ENCODE measurements at places on chromosomes 2 and 18.

DNA sequence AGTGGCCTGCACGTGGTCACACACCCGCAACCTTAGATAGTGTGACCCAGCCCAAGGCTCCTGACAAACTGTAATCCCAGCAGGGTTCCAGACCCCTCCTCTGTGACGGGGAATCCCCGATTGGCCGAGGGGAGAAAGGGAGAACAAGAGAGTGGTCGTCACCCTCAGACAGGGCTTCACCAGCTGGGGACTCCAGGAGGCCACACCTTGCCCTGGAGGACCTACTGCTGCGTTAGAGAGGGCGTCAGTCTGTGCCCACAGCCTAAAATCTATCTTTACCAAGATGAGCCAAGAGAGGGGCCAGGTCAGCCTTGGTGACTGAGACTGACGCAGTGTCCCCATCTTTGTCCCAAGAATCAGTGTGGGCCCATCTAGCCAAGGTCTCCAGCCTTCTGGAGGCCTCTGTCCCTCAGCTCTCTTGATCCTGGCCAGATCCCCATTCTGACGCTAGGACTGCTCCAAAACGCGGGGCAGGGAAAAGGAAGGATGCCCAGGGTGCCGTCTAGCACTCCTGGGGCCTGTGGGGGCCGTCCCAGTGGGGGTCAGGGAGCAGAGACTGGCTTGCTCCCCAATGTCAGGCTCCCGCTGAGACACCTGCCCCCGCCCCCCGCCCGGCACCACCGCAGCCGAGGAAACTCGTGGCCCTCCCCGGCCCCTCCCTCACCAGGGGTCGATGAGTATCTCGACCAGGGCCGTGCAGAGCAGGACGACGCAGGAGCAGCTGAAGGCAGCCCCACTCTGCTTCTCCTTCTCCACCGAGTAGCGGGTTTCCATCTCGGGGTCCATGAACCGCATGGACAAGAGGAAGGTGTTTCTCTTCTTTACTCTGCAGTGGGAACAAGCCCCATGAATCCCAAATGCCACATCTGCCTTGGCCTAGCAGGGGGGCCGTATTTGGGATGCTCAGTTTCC, 40.9 kb downstream of the CENPO start:
- DNase-seq: no peak

- DNase-seq: peak; percentile 44
Observed at GRCh38 chr2:220687231-220687843, 884.8 kb downstream of the EPHA4 start.

GRCh38 chr2:191253476-191253875, 8.3 kb downstream of the MYO1B start:
- DNase-seq: no peak

DNA sequence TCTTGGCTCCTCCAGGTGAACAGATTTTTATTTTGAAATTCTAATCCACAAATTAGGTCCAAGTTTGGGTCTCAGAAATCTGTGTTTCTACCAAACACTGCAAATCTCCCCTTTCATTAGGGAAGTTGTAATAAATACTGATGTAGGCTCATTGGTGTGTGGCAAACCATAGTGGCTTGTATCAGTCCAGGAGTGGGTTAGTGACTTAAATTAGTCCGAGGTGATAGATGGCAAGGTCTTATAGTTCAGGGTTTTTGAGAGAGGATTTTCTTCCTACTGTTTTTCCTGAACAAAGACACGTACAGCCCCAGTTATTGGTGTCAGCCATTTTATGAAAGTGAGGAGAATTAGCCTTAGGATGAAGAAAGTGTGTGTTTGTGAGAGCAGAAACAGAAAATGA, 74.6 kb downstream of the RPRM start:
- no peak for DNase-seq

DNA sequence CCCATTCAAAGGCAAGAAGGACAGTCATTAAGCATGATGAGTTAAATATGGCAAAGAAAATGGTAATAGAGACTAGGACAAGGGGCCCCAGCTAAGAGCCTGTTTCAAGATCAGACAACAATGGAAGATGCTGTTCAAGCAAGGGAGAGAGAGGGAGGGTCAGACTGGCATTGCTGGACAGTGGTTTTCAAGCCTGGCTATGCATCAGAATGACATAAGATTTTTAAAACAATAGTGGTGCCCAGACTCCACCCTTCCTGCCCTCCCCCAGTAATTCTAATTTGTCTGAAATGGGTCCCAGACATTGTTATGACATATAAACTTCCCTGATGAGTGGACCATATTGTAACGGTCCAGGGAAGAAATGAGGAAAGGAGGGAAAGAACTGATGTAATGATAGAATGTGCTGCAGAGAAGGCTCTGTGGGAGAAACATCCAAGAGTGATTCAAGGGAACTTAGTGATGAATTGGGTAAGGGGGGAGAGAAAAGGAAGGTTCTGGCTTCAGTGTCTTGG, 112.9 kb upstream of the TRIB2 start:
- DNase-seq: no peak

GRCh38 chr2:212448698-212449097, 89.9 kb downstream of the ERBB4 start:
- DNase-seq: no peak

DNA sequence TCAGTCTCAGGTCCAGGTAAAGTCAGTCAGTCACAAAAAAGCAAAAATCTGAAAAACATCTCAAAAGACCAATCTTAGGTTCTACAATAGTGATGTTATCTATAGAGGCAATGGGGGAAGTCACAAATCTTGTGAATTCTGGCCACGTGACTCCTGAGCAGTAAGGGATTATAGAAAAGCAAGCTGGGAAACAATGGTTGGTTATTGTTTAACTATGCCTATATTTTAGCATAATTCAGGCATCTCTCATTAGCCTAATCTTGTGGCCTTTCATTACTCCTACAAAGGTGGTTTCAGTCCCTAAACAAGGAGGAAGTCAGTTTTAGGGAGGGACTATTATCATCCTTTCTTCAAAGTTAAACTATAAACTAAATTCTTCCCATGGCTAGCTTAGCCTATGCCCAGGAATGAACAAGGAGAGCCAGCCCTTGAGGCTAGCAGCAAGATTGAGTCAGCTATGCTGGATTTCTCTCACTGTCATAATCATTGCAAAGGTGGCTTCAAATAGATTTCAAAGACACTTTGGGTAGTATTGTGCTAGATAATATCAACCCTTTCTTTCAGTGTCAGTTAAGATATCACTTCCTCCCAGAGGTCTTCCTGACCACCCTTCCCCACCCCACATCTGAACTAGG, 56.4 kb upstream of the ITGA6 start:
- no peak for DNase-seq

DNA sequence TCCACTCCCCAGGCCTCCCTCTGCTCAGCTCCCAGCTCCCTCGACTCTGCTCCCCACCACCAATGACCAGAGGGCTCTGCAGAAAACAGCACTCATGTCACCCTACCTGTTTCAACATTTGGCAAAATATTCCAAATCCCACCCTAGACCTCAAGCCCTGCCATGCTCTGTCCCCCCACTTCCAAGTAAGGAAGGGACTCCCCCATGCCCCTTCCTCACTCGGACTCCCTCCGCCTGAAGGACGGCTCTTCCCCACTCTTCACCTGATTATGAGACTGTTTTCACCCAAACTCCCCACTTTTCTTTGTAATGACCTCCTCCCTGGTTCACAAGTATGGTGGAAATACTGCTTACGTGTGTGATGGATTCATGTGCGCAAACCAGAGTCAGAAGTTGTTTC, 208.4 kb downstream of the MGAT5 start:
- no peak for DNase-seq

DNA sequence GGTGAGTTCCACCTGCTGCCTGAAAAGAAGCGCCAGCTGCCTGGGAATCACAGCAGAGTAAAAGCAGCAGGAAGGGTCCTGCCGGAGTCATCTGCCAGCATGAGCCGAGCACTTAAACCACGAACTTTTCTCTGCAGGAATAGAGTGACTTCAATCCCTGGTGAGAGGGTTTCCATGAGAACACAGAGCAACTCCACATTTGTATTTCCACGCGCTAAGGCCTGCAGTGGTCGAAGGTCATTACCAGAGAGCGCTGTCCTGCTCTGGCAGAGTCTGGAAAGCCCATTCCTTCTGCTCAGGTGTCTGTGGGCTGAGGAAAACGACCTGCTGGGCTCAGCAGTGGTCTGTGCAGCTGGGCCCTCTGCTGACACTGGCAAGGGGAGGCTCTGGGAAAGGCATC, 6.7 kb downstream of the PASK start:
- no peak for DNase-seq

GRCh38 chr2:239688122-239688681, 287.4 kb upstream of the HDAC4 start:
- DNase-seq: no peak

- DNase-seq: peak; percentile 45
Observed at GRCh38 chr2:240435457-240435947, at the start of gene GPC1. Gene GPC1, plus strand, starts transcription at chr2:240435663. Its CDS starts 256 bp downstream, at chr2:240435919.

DNA sequence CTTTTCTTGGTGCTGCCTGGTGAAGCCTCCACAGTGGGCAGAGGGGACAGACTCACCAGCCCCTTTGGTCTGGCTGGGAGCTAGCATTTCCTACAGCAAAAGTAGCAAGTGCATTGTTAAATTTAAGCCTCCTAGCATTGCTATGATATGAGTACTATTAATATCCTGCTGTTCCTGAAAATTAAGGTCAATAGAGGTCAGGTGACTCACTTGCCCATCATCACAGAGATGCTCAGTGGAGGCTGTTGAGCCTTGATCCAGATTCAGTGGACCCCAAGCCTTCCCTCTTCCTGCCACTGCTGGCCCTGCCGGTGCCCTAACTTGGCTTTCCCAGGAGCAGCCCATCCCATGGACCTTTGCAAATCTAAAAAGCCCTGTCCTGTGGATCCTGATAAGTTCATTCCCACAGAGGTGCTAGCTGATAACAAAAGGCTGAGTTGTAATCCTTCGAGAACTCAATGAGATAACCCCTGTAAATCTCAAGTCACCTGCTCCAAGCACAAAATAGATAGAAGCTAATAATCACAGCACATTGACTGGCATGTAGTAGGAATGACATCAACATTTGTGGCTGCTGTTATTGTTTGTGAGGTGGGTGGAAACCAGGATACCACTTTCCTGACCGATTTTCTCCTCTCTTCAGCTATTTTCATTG, 84.4 kb downstream of the THNSL2 start:
- no peak for DNase-seq

DNA sequence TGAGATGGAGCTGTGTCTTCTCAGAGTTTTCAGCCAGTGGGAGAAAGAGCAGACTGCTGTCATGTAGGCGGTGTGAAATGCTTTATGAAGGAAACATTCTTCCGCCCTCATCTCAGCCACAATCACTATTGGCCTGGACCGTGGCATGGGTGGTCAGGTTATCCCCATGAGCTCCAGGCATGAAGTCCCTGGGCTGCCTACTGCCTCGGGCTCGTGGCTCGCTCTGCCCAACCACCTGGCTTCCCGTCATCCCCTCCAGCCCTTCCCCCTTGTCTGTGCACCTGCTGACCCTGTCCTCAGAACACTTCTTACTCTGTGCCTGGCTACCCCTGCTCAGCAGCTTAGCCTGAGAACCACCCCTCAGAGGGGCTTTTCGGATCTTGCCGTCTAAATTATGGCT, 15.5 kb downstream of the COLEC11 start:
- no peak for DNase-seq

- no peak for DNase-seq
Observed at GRCh38 chr2:174343623-174344455, 9.1 kb downstream of the SP9 start.

DNA sequence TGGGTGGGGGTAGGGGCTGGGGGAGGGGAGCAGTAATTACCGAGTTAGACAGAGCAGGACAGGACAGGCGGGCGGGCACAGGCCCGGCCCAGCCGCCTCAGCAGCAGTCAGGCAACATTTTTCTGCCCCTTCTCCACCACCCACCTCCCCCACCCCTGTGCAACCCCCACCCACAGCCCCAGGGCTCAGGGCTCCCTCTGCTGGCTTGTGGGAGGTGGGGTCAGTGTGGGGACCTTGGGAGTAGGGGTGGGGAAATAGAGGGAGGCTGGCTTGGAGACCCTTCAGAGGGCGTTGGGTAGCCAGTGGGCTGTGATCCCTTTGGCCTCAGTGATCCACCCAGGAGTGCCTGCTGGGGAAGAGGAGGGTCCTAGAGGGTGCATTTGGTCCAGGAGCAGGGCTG, 6.4 kb downstream of the WNT6 start:
- DNase-seq: no peak

DNA sequence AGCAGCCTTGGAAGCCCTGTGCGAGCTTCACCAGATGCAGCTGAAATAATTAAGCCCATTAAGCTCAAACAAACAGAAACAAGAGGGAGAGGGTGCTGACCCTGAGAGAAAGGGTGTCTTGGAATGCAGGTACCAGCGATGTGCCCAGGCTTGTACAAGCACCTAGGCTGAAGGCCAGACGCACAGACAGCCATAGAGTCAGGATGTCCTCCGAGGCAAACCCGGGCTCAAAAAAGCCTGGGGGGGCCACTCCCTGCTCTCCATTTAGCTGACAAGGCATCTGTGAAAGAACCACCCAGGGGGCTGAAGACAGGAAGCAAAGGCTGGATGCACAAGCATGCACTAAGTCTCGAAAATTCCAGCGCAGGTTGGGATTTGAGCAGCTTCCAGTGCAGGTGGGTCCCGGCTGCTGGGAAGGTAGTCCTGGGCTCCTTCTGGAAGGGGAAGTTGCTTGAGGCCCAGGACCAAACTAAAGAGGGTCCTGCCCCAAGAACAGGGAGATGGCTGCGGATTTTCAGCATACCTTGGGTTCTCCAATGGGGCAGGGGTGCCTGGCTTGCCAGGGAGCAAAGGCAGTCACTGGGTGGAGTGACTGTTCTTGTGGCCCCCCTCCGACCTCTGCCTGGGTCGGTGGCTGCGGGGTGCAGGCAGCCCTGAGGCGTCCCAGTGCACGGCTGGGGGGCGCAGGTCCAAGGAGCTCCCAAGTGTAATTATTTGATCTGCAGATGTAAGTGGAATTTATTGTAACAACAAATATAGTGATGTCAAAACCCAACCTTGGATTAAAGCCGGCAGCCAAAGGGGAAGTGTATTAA, 5.9 kb downstream of the GBX2 start:
- DNase-seq: no peak

DNA sequence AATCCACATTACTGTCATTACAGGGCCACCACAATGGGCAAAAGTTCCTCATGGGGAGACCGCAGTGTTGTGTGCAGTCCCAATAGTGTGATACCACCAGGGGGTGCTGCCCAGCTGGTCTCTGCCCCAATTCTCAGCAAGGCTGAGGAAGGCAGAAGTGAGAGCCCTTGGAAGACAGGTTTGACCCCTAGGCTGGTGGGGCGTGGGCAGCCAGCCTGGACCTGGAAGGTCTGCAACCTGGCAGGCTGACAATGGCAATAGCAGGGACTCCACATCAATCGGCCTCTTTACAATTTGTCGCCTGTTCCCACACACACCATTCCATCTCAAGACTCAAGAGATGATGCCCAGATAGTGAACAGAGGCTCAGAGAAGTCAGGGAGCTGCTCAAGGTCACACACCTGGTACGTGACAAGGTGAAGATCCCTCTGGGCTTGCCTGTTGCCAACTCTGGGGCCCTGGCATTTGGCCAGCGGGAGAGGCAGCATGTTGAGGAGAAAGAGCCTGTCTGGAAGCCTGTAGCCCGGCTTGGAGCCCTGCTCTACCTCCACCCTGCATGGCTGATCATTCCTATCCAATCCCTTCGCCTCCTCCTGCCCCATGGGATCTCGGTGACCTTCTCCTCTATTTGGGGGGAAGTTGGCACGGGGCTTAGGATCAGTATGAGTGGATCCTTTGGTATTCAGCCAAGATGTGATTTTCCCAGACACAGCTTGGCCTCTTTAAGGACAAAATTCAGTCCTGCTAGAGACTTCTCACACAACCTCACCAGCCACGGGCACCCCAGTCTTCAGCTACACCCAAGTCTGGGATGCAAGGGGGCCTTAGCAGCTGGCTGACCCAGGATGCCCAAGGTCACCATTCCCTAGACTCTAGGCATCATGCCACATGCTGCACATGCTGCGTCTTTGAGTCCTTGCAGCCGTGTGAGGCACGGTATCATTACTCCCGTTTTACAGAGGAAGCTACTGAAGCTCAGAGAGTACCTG, 2.9 kb upstream of the ATOH8 start:
- peak; percentile 47 for DNase-seq

- no peak for DNase-seq
Observed at GRCh38 chr2:37326285-37326684, 1.7 kb upstream of the PRKD3 start.

Measured in HCT116 (cell line).